Suprapubic skin (tissue), 4 donors: ENCODE measurements at places on chromosomes 3 and 15.

- DNase-seq: no peak
Observed at GRCh38 chr15:86849136-86849535, 769.5 kb downstream of the AGBL1 start.

GRCh38 chr3:12990306-12990705 is 82.9 kb downstream of the IQSEC1 start:
- DNase-seq: no peak

DNA sequence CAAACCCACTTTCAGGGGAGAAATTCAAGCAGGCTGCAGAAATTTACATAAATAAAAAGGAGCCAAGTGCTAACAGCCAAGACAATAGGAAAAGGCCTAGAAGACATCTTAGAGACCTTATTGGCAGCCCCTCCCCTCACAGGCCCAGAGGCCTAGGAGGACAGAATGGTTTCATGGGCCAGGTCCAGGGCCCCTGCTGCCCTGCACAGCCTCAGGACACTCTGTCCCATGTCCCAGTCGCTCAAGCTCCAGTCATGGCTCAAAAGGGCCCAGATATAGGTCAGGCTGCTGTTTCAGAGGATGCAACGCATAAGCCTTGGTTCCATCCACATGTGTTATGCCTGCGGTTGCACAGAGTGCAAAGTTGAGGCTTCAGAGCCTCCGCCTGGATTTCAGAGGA is 55.8 kb downstream of the SLC41A3 start:
- no peak for DNase-seq

DNA sequence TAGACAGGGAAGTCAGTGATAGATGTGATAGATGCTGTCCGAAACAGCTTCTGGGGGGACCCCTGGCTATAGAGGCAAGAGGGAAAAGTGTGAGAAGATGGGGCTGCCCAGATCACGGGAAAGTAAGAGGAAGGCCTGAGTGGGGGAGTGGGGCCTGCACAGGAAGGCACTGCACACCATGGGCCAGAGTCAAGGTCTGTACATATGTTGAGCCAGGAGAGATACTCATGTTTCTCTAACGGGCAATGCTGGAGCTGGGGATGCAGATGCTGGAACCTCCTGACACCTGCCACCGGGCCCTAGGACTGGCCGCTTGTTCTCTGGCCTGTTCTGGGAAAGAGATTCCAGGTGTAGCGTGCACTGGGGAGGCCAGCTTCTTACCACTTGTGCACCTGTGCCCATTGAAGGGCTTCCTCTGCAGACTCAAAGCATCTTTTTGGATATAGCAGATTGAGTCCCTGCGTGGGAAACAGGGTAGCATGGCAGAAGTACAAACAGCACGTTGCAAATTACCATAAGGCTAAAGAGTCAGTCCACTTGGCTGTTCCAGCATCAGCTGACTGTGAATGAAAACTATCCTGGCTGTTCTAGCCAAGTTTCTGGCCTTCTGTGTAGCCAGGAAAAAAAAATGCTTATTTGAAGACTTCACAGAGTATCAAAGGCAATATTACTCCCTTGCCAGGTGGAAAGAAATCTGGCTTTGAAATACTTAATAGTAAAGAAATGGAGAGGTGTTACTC is 77.1 kb upstream of the GSK3B start:
- no peak for DNase-seq

DNA sequence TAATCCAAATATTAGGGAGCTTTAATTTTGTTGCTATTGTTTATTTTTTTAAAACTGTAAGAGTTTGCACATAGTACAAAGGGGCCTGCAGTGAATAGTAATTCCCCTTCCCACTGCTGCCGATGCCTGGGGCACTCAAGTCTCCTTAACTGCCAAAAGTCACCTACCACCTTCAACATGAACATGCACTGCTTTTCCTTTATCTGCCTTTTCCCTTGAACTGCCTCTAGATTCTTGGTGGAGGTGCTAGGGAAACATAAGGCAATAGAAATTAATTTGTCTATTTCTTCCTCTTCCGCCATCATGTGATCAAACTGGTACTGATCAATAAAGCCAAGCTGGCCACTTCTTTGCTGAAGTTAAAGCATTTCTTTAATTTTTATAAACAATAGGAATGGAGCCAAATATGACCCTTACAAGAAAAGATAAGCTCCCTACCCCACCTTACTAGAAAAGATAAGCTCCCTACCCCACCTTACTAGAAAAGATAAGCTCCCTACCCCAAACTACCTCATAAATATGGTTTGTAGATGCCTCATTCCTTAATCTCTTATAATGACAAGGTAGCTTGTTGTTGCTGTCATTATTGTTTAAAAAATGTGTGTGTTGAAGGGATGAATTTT is 17.4 kb upstream of the ACAP2 start:
- no peak for DNase-seq
